T-cell (primary cell): ENCODE measurements at places on chromosomes 16 and 17. TPM values are rescaled to one million over a fixed set of nuclear protein-coding genes. Genes with fewer than 3 reads are reported as not detected.
A peak's percentile ranks its signal among the peaks of the same experiment; 100 is the strongest.

- DNase-seq = peak; percentile 86
Observed at GRCh38 chr17:76278952-76279741, 14.0 kb downstream of the UBALD2 start.

DNA sequence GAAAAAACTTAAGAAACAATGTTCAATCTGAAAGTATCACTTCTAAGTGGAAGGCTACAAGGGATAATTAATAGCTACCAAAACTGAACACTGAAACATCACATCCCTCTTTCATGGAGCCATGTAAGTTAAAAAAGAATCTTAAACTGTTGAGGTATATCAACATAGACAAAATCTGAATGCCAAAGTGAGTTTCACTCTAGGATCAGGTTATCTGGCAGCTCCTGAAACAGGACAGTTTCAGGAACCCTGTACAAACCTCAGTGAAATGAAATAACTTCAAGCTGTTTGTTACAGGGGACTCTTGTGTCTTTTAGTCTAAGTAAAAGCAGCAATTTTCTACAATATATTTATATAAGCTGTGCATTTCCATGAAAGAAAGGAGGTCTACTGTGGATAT is 73.2 kb downstream of the KANSL1 start:
- no peak for DNase-seq

DNA sequence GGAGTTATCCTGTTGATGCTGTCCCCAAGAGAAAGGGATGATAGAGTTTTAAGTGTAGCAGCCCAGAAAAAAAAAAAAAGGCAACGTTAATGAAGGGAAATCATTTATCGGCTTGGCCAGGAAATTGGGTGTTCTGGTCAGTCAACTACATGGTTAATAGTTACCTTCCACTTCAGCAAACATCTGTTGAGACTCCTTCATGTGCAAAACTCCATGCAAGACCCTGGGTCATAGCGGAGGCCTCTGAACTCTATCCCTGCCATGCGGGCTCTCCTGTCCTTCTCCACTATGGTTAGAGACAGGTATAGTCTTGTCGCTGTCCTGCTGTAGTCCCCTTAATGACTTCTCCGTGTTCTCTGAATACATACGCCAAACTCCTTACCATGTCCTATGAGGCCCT is 3.5 kb upstream of the LYRM9 start:
- no peak for DNase-seq

- no peak for DNase-seq
Observed at GRCh38 chr17:19391432-19391831, 4.4 kb upstream of the MFAP4 start.

DNA sequence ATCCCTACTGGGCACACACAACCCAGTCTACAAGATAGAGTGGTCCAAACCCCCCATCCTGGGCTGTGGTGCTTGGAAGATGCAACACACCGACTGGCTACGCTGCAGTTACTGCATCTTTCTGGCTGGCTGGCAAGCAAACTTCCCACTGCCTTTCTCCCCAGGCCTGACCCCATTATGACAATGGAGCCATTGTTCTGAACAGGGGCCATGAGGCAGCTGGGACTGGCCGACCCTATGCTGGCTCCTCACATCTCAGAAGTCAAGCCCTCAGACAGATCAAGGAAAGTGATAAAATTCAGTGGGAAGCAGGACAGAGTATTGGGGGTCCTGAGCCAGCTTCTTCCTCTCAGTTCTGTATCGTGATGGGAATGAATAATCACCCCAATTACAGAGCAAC is 364.1 kb upstream of the ASIC2 start:
- no peak for DNase-seq

DLX4 gene
- 1.2 TPM for total RNA-seq

FBXW10B gene
- 1.1 TPM for total RNA-seq

TMEM235 gene
- not detected for total RNA-seq

DNA sequence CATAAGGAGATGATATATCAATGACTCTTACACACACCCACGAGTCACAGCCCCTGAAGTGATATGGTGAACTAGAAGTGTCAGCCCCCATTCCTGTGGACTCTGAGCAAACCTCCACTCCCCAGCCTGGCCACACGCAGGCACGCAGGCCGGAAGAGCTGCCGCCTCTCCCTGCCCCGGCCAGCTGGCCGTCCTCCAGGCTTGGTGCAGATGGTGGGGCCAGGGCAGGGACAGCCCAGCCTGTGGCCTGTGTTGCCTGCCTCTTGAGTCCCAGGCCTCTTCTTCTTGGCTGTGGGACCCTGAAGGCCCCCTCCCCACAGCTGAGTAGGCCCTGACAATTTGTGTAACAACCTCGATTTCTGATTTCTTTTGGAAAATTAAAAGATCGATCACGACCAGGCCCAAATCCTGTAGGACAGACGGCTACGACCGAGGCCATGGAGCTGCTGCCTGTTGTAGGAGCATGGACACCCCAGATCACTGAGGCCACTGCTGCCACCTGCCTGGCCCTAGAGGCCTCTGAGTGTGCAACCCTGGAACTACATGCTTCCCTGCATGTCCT is 10.0 kb upstream of the MPRIP start:
- no peak for DNase-seq

ABCA9 gene
- not detected for total RNA-seq

- no peak for DNase-seq
Observed at GRCh38 chr17:61555127-61555566, 35.9 kb downstream of the NACA2 start.

DNA sequence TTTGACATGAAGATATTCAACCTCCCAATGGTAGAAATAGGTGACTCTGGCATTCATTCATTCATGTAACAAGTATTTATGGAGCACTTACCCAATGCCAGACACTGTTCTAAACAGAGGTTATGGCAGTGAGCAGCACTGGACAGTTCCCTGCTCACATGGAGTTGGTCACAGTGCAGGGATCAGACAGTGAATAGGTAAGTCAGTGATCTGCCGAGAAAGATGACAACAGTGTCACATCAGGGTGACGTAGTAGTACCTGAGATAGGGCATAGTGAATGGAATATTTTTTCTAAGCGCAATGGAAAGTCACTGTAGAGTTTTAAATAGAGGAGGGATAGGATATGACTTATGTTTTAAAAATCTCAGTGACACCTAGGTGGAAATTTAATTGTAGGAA is 791.4 kb upstream of the RBFOX1 start:
- DNase-seq = no peak

GRCh38 chr16:73217654-73218053 is 169.7 kb upstream of the ZFHX3 start:
- no peak for DNase-seq

- DNase-seq = no peak
Observed at GRCh38 chr17:40956401-40957254, 10.1 kb downstream of the KRT39 start.

- DNase-seq = no peak
Observed at GRCh38 chr17:57966246-57966645, 11.0 kb upstream of the CUEDC1 start.

KIF1C gene
- total RNA-seq = 37.9 TPM

- DNase-seq = no peak
Observed at GRCh38 chr17:76472726-76473125, 5.3 kb downstream of the AANAT start.

DNA sequence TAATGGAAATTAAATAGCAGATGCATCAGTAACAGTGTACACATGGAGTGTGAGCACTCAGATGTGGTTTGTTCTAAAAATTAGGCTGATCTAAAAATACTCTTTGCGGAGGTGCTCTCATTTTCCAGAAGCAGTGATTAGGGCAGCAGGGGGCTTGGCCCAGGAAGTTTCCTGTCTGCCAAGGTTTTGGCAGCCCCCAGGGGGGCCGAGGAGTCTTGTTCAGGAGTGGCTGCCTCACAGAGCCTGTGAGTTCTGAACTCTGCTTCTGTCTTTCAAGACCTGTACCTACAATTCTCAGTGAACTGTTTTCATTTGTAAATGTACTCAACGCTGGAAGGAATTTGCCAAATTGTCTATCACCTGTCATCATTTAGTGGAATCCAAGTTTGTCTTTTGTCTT is 388.4 kb upstream of the CDH11 start:
- DNase-seq = no peak

GRCh38 chr17:45029758-45030423 is 21.5 kb downstream of the DCAKD start:
- no peak for DNase-seq

- no peak for DNase-seq
Observed at GRCh38 chr17:71114911-71115668, 945.8 kb downstream of the KCNJ2 start.

DNA sequence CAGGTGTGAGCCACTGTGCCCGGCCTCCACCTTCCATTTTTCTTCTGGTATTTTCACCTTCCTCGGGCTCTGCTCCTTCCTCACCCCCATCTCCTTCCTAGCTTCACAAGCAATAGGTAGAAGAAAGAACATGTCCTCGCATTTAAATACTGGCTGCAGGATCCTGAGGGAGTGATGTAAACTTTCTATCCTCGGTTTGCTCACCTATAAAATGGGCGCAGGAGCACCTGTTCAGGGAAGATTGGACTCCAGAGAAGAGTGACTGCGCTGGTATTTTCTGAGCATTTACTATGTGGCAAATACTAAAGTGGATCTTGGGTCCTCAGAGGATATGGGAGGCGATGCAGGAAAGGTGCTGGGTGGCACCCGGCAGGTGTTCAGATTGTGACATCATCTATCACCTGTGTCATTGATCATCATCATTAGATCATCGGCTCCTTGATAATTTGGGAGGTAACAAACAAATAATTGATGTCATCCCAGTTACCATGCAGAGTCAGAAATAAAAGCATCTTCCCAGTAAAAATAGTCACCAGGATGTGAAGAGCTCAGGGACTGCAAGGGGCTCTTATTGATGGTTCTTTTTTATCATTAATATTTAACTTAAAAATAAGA is 72.8 kb downstream of the FOXL1 start:
- DNase-seq = no peak

- DNase-seq = no peak
Observed at GRCh38 chr16:81585785-81586184, 141.2 kb downstream of the CMIP start.

GRCh38 chr17:62032480-62032879 is 32.6 kb downstream of the MED13 start:
- no peak for DNase-seq

FNDC8 gene
- total RNA-seq = not detected

DNA sequence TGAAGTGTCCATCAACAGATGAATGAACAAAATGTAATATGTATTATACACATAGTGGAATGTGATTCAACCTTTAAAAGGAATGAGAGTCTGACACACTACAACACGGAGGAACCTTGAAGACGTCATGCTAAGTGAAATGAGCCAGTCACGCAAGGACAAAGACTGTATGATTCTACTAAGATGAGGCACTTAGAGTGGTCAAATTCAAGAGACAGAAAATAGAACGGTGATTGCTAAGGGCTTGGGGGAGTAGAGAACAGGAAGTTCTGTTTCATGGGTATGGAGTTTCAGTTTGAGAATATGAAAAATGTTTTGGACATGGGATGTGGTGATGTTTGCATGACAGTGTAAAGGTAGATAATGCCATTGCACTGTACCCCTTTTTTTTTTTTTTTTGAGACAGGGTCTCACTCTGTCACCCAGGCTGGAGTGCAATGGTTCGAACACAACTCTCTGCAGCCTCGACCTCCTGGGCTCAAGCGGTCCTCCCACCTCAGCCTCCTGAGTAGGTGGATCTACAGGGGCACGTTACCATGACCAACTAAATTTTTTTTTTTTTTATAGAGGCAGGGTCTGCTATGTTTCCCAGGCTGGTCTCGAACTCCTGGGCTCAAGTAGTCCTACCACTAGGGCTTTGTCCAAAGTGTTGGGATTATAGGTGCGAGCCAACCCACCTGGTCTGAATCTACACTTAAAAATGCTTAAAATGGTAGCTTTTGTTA is 2.9 kb upstream of the CCDC102A start:
- DNase-seq = no peak

DNA sequence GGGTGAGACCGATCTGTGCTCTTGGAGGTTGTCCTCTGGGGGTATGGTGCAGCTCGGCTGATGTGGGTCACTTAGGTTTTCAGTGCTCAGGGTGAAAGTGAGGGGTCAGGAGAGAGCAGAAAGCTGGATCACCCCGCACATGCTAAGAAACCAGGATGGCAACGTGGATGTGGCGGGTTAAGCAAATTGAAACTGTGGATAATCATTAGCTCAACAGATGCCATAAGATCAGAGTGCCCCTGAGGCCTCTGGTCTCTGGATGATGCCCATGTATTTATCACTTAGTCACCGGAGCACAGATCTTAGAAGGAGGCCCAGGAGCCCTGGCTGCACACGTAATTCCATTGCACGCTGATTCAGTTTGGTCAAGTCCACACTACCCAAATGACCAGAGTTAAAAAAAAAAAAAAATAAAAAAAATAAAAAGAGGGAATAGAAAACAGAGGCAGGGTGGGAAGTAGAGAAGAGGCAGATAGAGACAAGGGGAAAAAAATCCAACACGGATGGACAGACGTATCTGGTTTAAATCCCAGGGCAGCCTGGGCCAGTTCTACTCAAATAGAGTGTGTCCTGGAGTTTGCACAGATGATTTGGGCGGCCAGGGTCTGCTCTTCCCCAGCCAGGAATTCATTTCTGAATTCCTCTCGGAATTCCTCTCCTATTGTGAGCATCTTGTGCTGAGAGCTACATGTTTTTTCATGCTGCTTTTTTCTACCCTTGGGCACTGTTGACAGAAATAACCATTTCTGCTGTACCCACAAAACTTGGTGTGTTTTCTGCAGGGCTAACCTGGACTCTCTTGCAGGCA is 378.3 kb downstream of the CPPED1 start:
- DNase-seq = no peak

MKS1 gene
- total RNA-seq = 12.7 TPM

DNA sequence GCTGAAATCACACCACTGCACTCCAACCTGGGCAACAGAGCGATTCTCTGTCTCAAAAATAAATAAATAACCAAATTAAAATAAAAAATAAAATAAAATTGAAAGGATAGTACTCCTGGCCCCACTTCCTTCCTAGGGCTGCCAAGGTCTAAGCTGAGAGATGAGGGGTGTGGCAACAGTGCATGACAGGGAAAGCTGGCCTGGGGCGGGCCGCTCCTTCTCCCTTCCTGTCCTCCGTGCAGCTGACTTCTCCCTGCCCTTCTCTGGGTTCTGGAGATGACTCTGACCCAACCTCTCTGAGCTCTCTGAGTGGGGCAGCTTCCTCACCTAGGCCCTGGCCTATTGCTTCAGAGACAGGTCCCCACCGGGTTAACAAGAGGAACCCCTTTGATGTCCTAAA is 8.7 kb upstream of the SLC25A39 start:
- no peak for DNase-seq

GRCh38 chr17:65556014-65556909 is 5.2 kb downstream of the AXIN2 start:
- peak; percentile 87 for DNase-seq

- no peak for DNase-seq
Observed at GRCh38 chr17:14144508-14144907, 75.2 kb downstream of the COX10 start.

OSGIN1 gene
- 1.1 TPM for total RNA-seq

TPSD1 gene
- not detected for total RNA-seq
